ENCODE measurements at places on chromosomes 1 and 21.
A peak's percentile ranks its signal among the peaks of the same experiment; 100 is the strongest.

- no peak for DNase-seq
These were observed 44.8 kb downstream of the IRF2BP2 start for GRCh38 chr1:234565132-234565531.

GRCh38 chr1:154877370-154877974, 7.4 kb upstream of the KCNN3 start:
- no peak for DNase-seq

DNA sequence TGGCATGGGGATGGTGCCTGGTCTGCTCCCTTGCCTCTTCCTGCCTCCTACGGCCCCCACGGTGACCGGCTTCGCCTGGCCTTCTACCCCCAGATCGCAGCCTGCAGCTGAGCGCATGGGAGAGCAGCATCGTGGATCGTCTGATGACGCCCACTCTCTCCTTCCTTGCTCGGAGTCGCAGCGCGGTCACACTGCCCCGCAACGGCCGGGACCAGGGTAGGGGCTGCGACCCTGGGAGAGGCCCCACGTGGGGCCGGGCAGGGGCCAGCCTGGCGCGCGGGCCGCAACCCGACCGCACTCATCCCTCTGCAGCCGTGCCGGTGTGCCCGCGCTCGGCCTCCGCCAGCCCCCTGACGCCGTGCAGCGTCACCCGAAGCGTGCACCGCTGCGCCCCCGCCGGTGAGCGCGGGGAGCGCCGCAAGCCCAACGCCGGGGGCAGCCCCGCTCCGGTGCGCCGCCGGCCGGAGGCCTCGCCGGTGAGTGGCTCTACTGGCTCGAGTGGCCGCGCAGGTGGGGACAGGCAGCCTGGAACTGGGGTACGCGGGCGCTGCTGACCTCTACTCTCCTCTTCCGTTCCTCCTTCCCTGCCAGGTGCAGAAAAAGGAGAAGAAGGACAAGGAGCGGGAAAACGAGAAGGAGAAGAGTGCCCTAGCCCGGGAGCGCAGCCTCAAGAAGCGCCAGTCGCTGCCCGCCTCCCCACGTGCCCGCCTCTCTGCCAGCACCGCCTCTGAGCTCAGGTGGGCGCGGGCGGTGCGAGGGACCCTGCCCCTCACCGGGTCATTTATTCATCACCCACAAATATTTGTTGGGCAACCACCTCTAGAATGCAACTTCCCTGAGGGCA, 20.4 kb downstream of the MAP7D1 start:
- no peak for DNase-seq

- no peak for DNase-seq
These were observed 10.4 kb upstream of the CDC20 start for GRCh38 chr1:43348343-43348808.

- DNase-seq, result no peak
These were observed 1.8 kb upstream of the PIK3CD start for GRCh38 chr1:9649769-9650168.

- peak; percentile 65 for DNase-seq
These were observed at the start of gene PLXNA2 for GRCh38 chr1:208243967-208244916. PLXNA2 (minus strand) TSS chr1:208244384; CDS start chr1:208217922, 26,462 bp downstream.

- peak; percentile 50 for DNase-seq
These were observed 10.2 kb downstream of the ADAM30 start for GRCh38 chr1:119885903-119886783.

DNA sequence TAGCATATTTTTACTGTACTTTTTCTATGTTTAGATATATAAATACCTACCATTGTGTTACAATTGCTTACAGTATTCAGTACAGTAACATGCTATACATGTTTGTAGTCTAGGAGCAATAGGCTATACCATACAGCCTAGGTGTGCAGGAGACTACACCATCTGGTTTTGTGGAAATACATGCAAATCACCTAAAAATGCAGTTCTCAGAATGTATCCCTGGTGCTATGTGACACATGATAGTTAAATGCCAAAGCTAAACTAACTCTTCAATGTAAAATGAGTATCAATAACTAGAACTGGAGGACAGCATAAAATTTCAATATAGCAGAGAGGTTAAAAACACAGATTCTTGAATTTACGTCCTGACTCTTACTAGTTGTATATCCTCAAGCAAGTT, 14.8 kb downstream of the NUCKS1 start:
- no peak for DNase-seq

GRCh38 chr21:41364308-41364707, 2.5 kb downstream of the MX2 start:
- no peak for DNase-seq

- no peak for DNase-seq
These were observed 5.6 kb upstream of the DEGS1 start for GRCh38 chr1:224177356-224177999.

- no peak for DNase-seq
These were observed 111.4 kb downstream of the HHAT start for GRCh38 chr1:210440081-210440480.

GRCh38 chr21:33051925-33052324, 18.0 kb upstream of the OLIG1 start:
- no peak for DNase-seq

DNA sequence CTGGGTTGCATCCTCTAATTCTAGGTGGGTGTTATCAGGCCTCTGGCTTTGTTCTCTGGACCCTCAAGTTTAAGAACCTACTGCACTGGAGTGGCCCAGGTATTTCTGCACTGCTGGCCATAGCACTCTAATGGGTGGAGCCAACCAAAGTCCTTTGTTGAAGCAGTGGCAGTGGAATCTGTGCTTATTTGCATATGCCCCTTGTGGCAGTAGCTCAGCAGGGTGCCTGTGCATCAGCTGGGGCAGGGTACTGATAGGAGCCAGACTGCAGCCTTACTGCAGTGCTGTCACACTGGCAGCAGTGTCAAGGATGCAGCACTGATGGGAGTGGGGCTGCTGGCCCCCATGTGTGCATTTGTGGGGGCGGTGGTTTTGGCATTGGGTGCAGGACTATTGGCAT, 660.6 kb downstream of the LRRIQ3 start:
- DNase-seq, result no peak

- peak; percentile 45 for DNase-seq
These were observed at the start of gene CCSAP for GRCh38 chr1:229342656-229343569. CCSAP (minus strand) TSS chr1:229343047; CDS start chr1:229342465, 582 bp downstream.

- no peak for DNase-seq
These were observed 401.3 kb downstream of the HHAT start for GRCh38 chr1:210730023-210730422.

GRCh38 chr1:10724948-10725847, 71.2 kb downstream of the CASZ1 start:
- no peak for DNase-seq

DNA sequence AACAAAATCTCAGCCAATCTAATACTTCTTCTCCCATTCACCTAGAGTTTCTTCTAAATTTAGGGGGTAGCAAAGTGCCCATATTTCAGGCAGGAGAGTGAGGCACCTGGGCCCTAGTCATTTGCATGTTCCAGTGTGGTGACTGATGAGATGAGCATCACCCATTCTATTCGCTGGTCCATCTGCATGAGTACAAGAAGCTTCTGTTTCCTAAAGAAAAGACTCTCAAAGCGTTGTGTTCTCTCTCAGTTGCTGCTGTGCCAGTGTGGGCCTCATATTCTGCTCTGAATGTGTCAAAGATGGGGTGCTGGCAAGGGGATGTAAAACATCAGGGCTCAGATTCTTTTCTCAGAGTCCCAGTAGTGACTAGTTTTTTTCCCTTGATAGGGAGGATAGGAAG, 16.1 kb upstream of the DPYD start:
- DNase-seq, result no peak

DNA sequence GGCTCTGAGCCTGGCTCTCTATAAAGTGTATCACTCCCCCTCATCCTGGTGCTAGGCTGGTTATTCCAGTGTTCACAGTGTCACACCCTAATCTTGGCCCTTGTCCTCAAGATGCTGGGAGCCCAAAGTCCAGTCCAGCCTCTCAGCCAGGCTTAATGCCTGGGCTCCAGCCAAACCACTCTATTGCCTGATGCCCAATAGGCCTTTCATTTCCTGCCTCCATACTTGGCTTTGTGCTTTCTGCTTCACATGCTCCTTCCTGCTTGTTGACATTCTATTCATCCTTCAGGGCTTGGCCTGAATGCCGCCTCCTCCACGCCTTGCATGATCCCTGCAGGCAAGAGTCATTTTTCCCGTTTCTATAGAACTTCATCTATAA, 1.7 kb downstream of the KLHDC8A start:
- DNase-seq, result no peak

GRCh38 chr21:26379561-26379960, 193.5 kb downstream of the CYYR1 start:
- DNase-seq, result no peak

DNA sequence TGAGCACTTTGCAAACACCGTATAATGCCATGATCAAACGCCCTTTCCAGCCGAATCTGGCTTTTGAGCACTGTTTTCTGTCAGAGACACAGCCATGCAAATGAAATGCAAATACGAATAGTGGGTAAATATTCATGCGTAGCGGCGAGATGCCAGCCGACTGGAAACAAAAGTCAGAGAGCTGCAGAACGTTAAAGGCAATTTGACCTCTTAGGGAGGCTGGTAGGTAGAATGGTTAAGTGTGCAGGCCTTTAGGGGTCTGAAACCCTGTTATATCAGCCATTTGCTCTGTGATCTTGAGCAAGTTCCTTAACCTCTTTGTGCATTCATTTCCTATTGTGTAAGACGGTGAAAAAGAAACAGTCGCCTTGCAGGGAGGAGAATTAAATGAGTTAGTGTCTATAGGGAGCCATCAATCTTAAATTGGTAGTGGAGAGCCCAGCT, 6.5 kb upstream of the SDHB start:
- no peak for DNase-seq

DNA sequence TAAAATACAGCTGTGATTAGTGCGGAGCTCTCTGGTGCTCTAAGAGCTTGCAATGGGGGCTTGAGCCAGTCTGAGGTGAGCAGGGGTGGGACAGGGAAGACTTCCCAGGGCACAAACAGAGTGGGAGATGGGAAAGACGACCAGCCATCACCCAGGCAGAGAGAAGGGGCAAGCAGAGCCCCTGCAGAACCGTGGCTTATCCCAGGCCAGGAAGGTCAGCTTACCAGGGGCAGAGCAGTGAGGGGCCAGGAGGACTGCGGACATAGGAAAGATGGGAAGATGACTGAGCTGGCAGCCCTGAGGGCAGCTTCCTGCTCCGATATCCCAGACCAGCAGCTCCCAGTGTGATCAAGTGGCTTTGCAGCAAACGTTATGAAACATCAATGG, 55.4 kb upstream of the IFFO2 start:
- no peak for DNase-seq

- no peak for DNase-seq
These were observed 46.1 kb downstream of the RAVER2 start for GRCh38 chr1:64790832-64791487.

GRCh38 chr1:234125283-234125682, 220.8 kb downstream of the SLC35F3 start:
- DNase-seq, result no peak

GRCh38 chr1:164518692-164519332, 40.2 kb upstream of the PBX1 start:
- DNase-seq, result no peak

- no peak for DNase-seq
These were observed 4.9 kb downstream of the SKI start for GRCh38 chr1:2232916-2233438.

- DNase-seq, result no peak
These were observed 125.1 kb downstream of the EPHB2 start for GRCh38 chr1:22835636-22836319.

- DNase-seq, result no peak
These were observed 1.5 kb downstream of the ITSN1 start for GRCh38 chr21:33643658-33644311.

- DNase-seq, result peak; percentile 40
These were observed 120.8 kb downstream of the LMO4 start for GRCh38 chr1:87449348-87449963.

- DNase-seq, result peak; percentile 30
These were observed 28.4 kb downstream of the TRIM33 start for GRCh38 chr1:114482585-114482984.

DNA sequence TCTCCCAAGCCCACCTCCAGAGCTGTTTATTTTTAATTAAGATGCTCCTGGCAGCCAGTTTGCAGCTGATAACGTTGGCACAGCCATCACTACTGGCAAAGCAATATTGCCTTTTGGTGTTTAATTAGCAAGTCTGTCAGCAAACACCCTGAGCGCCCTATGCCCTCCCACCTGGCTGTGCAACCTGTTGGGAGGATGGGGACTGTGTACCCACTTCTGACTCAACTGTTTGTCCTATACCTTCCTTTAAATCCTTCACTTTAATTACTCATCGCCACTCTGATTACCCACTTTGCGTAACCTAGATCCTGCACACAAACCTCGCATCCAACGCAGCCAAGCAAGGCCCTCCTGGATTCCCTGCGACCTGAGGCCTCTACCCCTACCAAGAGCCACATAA, 67.1 kb downstream of the BCAR3 start:
- no peak for DNase-seq

DNA sequence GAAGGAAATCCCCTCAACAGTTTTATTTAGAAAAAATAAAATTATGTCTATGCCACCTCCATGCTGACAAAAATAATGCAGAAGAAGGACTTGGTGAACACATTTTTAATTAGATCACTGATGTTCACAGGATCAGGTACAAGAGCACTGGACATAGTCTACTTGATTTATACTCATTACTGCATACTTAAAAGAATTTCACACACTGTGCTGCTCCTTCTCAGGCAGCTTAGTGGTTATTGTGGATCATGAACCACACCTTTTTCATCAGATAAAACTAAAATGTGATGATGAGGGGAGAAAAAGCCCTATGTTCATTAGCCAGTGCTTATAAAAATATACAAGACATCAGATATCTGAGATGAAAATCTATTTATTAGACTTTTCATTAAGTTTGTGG, 103.3 kb upstream of the DPH5 start:
- peak; percentile 50 for DNase-seq

GRCh38 chr1:19454265-19455146, 30.8 kb downstream of the CAPZB start:
- no peak for DNase-seq

GRCh38 chr1:181383695-181384094, 99.6 kb upstream of the CACNA1E start:
- no peak for DNase-seq

- peak; percentile 66 for DNase-seq
These were observed 1.3 kb upstream of the SLC16A1 start for GRCh38 chr1:112957133-112957812.

- DNase-seq, result no peak
These were observed 10.8 kb downstream of the BLACAT1 start for GRCh38 chr1:205444931-205445645.

DNA sequence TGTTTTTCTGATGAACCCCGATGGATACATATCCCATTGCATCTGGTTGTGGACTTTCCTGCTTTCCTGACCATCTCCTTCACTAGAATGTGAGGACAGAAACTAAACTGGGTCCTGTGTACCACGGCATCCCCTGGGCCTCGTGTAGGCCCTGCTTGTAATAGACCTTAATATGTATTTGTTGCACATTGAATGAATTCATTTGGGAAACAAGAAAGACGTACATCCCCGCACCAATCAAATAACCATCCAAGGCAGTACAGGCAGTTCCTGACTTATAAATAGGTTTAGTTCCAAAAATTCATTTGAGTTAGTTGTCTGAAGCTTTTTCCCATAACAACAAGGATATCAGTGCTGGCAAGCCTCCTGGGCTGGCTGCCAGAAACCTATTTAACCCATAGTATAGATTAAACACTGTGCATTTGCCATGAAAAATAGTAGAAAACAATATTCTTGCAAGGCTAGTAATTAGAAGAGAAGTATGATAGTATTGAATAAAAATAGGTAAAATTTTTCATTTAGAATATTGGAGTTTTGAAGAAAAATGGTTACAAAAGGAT, 81.8 kb upstream of the CD34 start:
- no peak for DNase-seq

GRCh38 chr1:9840176-9840575, 16.4 kb upstream of the CLSTN1 start:
- DNase-seq, result no peak

GRCh38 chr1:231554969-231555368, 26.5 kb downstream of the TSNAX start:
- DNase-seq, result no peak

Data from CD4-positive, alpha-beta T cell treated with Interleukin-2 at 100 ng/mL for 4 hours (primary cell).